ENCODE measurements at places on chromosomes 2 and 18.

GRCh38 chr18:58496937-58497336 lies 132.0 kb downstream of the ALPK2 start:
- DNase-seq = no peak

GRCh38 chr2:225290757-225291400 lies 108.6 kb upstream of the NYAP2 start:
- no peak for DNase-seq

- no peak for DNase-seq
Measured at GRCh38 chr2:17476064-17476463, 42.2 kb downstream of the RAD51AP2 start.

- DNase-seq = peak; percentile 23
Measured at GRCh38 chr2:102848366-102848839, 86.6 kb downstream of the TMEM182 start.

DNA sequence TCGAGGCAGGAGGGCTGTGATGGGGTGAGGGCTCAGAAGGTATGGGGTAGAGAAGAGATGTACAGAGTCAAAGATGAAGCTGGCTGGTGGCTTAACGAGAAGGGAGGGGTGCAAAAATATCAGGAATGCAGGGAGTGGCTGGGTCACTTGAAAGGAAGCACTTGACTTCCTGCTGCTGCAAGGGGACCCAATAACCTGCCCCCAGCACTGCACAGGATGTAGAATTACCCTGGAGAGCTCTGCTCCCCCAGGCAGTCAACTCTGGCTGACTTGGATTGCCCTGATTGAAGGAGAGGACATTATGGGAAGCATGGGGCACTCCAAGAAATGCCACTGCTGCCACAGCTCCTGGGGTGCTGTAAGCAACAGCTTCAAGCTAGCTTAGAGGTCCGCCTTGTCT lies 41.8 kb downstream of the CFAP221 start:
- DNase-seq = no peak

DNA sequence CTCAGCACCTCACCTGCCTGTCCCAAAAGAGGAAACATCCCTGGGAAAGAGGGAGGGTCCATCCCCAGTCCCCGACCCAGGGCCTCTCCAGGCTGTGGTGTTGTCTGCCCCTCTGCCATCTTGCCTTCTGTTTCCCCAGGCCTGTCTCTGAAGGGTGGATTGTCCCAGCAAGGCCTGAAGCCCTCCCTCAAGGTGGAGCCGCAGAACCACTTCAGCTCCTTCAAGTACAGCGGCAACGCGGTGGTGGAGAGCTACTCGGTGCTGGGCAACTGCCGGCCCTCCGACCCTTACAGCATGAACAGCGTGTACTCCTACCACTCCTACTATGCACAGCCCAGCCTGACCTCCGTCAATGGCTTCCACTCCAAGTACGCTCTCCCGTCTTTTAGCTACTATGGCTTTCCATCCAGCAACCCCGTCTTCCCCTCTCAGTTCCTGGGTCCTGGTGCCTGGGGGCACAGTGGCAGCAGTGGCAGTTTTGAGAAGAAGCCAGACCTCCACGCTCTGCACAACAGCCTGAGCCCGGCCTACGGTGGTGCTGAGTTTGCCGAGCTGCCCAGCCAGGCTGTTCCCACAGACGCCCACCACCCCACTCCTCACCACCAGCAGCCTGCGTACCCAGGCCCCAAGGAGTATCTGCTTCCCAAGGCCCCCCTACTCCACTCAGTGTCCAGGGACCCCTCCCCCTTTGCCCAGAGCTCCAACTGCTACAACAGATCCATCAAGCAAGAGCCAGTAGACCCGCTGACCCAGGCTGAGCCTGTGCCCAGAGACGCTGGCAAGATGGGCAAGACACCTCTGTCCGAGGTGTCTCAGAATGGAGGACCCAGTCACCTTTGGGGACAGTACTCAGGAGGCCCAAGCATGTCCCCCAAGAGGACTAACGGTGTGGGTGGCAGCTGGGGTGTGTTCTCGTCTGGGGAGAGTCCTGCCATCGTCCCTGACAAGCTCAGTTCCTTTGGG lies 47.2 kb downstream of the BOLA3 start:
- no peak for DNase-seq

DNA sequence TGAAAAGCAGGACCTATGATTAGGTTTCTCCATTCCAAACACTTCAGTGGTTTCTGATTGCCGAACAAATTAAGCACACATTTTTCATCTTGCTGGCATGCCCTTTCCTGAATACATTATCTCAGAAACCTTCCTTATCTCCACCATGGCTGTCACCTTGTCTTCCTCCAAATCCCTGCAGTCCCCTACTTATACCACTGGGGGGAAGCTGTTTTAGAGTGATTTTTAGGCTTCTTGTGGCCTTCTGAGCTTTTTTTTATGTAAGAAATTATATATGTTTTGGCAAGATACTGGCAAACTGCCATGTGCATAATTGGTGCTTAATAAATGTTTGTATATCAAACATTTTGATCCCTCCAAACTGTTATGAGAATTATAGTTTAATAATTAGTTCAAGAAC lies 229.2 kb downstream of the MYT1L start:
- no peak for DNase-seq

DNA sequence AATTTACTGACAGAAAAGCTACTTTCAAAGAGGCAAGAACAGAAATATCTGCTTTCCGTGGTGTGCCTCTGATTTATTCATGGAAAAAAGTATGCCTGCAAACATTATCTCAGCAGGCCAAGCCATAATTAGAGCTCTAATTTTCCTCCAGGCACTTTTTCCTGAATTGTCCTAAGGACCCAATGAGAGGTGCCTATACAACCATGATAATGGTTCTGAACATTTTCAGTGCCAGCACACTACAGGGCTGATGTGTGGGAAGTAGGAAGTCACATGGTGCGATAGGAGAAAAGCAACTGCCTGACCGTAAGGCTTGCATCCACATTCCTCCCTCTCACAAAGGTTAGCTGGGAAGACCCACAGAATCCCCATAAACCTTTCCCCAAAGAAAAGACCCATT lies 45.9 kb upstream of the EGR4 start:
- peak; percentile 67 for DNase-seq

GRCh38 chr2:14903709-14904374 lies 271.3 kb downstream of the LRATD1 start:
- DNase-seq = no peak

- no peak for DNase-seq
Measured at GRCh38 chr18:27017901-27018500, 152.5 kb upstream of the AQP4 start.

GRCh38 chr18:41829647-41830516 lies 125.2 kb upstream of the PIK3C3 start:
- DNase-seq = no peak

DNA sequence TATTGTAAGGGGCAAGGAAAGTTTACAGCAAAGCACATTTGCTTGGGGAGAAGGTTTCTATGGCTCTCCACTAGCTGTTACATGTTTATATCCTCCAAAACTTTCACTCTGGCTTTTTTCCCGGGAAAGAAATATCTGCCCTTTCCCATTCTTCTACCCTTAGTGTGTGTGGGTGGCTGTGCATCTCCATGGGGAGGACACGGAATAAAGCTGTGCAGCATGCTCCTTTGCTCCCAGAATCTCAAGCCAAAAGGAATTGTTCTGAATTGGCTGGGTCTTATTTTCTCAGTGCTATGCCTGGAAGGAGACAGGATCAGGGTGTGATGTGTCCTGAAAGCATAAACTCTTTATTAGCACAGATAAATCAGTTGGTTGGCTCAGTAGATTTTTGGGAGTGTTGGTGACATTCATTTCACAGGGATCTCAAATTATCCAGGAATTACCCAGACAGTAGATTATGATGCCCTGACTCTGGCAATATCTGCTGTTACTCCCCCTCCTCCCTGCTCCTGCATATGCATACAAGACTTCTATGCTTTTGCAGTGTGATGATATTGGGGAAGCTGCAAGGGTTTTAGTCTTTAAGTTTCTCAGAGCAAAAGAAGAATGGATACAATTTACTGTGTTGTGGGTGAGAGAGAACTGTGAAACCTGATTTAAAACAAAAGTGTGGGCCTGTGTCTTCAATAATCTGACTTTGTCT lies 63.1 kb downstream of the PARD3B start:
- no peak for DNase-seq

GRCh38 chr2:237967463-237967951 lies 693 bp downstream of the UBE2F start:
- DNase-seq = no peak

DNA sequence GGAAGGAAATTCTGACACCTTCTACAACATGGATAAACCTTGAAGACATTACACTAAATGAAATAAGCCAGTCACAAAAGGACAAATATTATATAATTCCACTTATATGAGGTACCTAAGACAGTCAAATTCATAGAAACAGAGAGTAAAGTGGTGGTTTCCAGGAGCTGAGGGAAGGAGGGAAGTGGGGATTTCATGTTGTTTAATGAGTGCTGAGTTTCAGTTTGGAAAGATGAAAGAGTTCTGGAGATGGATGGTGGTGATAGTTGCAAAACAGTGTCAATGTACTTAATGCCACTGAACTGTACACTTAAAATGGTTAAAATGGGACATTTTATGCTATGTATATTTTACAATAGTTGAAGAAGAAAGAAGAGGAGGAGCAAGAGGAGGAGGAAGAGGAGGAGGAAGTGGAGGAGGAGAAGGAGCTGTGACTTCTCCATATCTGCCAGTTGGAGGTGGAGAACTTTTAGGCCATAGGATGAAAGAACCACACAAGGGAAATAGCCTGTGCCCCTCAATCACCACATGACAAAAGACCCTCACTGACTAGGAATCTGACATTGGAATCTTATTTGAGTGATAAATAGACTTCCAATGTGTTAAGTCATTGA lies 55.3 kb upstream of the LGALSL start:
- no peak for DNase-seq

- DNase-seq = no peak
Measured at GRCh38 chr2:15142069-15142689, 419.0 kb downstream of the NBAS start.

DNA sequence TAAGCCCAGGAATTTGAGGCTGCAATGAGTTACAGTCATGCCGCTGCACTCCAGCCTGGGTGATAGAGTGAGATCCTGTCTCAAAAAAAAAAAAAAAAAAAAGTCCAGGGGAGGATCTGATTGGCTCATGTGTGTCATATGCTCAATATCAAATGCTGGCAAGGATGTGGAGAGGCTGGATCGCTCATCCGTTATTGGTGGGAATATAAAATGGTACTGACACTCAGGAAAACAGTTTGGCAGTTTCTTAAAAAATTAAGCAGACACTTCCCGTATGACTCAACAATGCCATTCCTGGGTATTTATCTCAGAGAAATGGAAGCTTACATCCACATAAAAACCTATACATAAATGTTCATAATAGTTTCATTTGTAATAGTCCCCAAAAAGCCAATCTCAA lies 68.9 kb downstream of the MEX3C start:
- no peak for DNase-seq

- DNase-seq = no peak
Measured at GRCh38 chr2:216833061-216833460, 26.8 kb downstream of the TNP1 start.

GRCh38 chr2:234679741-234680687 lies 183.1 kb upstream of the ARL4C start:
- DNase-seq = no peak

DNA sequence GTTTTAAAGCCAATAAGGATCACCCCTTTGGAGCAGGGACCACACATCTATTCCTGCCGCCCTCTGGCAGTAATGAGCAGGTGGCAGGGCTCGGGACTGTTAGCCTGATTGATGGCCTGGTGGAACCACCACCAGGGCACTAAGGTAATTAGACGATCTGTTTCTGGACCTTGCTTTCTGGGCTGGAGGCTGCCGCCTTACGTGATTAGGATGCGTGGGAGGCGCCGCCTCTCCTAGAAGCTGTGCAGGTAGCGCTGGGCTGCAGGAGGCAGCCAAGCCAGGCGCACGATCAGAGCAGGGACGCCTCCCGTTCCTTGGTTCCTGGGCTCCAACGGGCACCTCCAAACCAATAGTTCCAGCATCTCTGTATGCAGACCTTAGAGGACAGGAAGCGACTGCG lies 242.6 kb upstream of the RAB12 start:
- DNase-seq = peak; percentile 70

- DNase-seq = no peak
Measured at GRCh38 chr2:181123798-181124231, 143.4 kb downstream of the UBE2E3 start.

GRCh38 chr2:127504552-127505430 lies 21.5 kb downstream of the IWS1 start:
- no peak for DNase-seq

GRCh38 chr2:227861011-227861410 lies 10.4 kb upstream of the DAW1 start:
- no peak for DNase-seq

DNA sequence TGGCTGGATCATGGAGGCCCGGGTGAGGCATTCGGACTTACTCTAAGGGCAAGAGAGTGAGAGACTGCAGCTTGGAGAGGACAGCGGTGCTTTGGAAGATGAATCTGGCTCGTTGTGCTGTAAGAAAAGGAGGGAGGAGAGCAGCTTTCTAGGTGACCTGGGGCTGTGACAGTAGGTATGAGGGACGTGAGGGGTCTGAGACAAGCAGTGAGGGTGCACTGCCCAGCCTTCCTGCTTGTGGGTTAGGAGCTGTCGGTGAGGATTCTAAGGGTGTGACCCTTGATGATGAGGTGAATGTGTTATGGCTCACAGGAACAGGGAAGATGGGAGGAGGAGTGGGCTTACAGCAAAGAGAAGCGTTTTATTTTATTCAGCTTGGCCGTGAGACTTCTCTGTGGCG lies 27.1 kb upstream of the RHOB start:
- no peak for DNase-seq

All from NCI-H1417 treated with DMSO at 0.1 percent for 48 hours (cell line).